Right lung (tissue), 10 donors: ENCODE measurements at places on chromosomes 5 and 9.

DNA sequence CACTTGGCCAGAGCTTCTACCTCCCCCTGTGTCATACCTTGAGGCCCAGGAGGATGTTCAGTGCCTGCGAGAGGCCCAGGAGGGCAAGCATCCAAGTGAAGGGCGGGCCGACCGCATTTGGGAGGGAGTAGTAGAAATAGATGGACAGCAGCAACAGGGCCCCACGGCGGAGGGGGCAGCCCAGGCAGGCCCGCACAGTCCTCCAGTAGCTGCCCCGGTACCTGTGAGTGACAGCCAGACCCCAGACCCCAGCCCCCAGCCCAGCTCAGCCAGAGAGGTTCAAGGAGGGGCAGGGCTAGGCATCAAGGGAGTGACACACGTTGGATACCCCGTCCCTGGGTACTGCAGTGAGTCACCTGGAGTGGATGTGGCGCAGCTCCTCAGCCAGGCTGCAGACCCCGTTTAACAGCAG is 1.4 kb downstream of the STING1 start:
- DNase-seq: no peak

DNA sequence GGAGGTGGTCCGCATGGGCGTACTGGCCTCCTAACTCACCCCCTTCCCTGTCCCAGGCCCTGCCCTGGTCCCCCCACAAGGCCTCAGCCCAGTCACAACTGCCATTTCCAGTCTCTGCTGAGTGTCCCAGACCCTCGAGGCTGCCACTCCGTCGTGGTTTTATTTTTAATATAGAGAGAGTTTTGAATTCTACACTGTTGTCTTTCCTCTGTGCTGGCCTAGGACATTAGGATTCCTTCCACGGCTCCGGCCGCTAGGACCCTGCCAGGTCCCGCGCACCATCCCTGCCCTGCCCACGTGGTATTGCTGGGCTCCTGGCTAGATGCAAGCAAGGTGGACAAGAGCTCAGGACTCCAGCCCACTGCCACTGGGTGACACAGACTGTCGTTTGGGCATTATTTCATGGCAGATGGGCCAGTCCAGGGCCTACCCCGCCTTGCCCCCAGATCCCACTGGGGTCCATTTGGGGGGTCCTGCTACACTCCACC is 53.3 kb downstream of the SAR1B start:
- DNase-seq: no peak

GRCh38 chr5:175681045-175681967 is 23.4 kb downstream of the HRH2 start:
- no peak for DNase-seq

DNA sequence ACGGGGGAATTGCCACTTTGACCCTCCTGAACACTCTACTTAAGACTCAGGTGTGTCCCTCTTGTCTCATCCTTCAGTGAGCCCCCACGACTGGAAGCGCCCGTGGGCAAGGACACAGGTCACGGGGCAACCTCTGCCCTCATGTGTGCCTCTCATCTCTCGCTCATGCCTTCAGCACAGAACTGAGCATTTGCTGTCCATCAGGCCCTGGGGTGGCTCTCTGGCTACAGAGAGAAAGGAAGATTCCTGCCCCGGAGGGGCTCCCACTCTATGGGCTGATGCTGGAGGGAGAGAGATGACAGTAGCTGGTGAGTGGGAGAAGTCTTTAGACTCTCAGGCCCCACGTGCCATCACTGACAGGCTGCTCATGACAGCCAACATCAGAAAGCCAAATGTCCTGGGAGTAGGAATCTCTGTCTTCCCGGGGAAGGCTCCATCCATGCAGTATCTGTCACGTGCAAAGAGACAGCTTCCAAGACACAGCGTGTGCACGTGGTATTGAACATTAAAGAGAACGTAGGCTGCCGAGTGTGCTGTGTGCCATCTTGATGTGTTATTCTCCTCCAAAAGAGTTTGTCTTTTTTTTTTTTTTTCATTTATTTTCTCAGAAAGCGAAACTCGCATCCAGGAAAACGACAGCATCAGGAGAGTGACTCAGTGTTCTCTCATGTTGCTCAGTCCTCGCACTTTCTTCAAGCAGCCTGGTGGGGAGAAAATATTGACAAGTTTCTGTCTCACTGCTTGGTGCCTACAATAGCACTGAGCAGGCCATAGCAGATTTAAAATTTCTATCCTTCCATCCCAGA is 190.5 kb downstream of the GAS1 start:
- no peak for DNase-seq

DNA sequence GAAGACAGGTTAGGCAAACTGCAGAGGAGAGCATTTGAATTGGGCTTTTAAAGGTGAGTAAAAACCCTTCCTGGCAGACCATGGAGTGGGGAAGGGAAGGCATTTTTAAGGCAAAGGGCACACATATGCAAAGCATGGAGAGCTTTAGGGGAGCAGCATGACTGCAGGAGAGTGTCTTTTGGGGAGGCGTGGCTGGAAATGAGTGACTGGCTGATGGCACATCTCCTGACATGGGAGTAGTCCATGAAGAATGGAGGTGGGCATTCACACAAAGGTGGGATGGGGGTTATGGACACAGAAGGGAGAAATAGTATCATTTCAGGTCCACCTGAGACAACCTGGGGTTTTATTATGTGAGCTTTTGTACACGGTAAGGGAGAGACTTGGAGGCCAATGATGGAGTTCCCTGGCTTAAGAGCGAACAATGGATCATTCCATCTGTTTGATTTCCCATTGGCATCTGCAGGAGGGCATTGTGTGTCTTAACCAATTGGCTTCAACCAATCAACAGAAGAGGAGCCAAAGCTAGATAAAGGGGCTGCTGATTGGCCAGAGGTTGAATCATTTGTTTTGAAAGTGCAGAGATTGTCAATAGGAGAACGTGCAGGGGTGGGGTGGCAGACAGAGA is 2.1 kb downstream of the NSG2 start:
- no peak for DNase-seq

DNA sequence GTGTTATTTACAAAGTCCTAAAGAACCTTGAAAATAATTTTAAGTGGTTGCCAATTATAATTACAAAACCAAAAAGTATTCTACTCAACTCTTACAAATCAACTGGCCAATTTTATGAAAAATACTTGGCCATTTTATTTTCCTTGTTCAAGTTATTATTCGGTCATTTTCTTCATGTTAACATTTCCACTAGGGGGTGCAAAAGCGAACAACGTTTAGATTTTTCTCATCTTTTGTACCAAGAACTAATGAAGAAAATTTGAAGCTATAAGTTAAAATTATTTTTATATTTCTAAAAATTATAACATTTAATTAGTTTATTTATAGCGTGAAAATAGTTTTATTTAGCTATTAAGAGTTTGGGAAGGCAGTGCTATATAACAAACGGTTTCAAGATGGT is 1453.3 kb downstream of the MAT2B start:
- DNase-seq: no peak

GRCh38 chr9:13268469-13268868 is 11.0 kb downstream of the MPDZ start:
- DNase-seq: no peak

DNA sequence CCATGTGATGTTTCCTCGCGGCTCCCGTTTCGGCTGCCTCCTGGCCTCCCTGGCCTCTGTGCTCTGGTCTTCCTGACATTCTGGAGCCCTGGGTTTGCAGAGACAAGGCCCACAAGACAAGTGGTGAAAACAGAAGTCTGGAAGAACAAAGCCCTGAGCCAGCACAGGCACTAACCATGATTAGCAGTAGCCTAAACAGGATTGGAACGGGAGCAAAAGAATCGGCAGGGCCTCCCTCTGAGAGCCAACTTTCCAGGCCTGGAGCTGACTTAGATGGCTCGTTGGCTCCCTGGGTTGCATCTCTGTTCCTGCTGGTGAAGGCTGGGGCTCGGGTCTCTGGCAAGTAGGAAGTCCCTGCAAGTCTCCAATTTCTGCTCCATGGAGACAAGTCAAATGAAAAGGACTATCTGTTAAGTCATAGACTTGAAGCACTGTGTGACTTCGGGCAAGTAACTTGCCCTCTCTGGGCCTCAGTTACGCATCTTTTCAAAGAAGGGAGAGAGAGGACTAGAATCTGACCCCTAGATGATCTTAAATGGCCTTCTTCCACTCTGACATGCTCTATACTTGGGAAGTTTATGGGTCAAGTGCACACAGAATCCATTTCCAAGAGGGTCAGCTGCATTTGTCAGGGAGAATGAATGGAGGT is 3.3 kb downstream of the COL27A1 start:
- DNase-seq: no peak

DNA sequence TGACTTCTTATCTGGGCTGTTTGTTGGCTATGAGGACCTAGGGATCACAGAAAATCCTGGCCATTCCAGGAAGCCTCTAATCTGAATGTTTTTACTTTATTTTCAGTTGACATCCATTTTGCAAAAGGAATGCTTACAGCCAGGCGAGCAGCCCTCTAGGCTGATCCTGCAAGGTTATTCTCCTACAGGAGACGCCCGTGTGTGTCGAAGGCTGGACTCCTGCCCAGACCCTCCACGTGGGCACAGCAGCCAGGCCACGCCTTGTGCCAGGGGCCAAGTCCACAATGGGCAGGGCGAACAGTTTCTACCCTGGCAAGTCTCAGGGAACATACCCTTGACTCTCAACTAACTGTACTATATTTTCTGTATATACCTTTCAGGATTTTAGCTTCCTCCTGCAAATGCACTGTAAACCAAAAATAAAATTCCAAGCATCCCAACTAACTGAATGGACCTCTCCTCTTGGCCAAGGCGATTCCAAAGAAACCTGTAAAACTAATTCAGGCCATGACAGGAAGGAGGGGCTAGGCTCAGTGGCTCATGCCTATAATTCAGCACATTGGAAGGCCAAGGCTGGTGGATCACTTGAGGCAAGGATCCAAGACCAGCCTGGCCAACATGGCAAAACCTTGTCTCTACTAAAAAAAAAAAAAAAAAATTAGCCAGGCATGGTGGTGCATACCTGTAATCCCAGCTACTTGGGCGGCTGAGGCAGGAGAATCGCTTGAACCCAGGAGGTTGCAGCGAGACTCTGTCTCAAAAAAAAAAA is 5.7 kb downstream of the CMBL start:
- DNase-seq: no peak

GRCh38 chr9:97848480-97849237 is 4.4 kb upstream of the FOXE1 start:
- no peak for DNase-seq

GRCh38 chr9:98142182-98142907 is 23.3 kb upstream of the TRIM14 start:
- no peak for DNase-seq

DNA sequence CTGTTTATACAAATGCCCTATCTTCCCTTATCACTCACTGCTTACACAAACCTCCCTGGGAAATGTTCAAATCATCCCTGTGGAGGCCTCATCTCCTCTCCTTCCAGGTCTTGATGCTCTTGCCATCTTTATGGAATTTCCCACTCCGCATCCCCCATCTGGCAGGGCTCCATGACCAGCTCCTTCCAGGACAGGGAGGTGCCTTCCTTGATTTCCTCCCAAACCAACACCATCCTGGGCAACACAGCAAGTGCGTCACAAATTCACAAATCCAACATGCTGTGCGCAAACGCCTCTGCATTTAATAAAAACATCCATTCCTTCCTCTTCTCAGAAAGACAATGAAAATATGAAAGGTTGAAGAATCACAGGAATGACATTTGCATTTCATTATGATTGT is 51.7 kb downstream of the EPB41L4A start:
- no peak for DNase-seq

GRCh38 chr5:163463063-163463435 is 2.6 kb downstream of the HMMR start:
- no peak for DNase-seq

DNA sequence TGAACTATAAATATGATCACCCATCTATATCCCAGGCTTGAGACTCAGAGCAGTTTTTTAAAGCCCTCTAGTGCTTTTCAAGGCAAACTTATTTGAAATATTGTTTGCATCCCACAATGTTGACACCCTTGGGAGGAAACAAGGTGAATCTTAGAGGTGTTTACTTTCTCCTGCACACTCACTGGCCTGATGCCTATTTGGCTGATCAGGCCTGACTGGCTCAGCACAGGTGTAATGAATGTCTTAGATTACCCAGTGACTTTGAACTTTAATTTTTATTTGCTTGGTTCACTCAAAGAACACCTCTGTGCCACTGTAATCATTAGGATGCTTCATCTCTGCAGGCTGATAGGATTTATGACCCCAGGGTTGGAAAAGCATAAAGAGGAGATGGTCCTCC is 158.3 kb downstream of the KCTD16 start:
- no peak for DNase-seq

DNA sequence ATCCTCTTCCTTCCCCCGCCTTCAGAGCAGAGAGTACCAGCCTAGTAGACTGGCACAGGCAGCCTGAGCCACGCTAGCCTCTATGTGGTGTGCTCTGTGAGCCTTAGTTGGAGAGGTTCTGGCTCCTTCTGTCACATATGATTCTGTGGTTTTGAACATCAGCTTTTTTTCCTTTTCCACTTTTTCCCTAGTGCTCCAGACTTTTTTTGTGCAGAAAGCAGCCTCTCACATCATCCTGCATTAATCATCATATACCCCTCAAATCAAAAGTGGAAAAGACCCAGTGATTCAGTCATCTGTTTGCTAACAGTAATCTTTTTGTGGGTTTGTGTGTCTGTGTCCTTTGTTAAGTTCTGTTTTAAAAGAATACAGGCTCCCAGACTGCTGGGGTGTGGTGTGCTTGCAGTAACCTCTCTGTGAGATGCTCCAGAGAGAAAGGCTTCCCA is 663.9 kb upstream of the RGMB start:
- DNase-seq: no peak

DNA sequence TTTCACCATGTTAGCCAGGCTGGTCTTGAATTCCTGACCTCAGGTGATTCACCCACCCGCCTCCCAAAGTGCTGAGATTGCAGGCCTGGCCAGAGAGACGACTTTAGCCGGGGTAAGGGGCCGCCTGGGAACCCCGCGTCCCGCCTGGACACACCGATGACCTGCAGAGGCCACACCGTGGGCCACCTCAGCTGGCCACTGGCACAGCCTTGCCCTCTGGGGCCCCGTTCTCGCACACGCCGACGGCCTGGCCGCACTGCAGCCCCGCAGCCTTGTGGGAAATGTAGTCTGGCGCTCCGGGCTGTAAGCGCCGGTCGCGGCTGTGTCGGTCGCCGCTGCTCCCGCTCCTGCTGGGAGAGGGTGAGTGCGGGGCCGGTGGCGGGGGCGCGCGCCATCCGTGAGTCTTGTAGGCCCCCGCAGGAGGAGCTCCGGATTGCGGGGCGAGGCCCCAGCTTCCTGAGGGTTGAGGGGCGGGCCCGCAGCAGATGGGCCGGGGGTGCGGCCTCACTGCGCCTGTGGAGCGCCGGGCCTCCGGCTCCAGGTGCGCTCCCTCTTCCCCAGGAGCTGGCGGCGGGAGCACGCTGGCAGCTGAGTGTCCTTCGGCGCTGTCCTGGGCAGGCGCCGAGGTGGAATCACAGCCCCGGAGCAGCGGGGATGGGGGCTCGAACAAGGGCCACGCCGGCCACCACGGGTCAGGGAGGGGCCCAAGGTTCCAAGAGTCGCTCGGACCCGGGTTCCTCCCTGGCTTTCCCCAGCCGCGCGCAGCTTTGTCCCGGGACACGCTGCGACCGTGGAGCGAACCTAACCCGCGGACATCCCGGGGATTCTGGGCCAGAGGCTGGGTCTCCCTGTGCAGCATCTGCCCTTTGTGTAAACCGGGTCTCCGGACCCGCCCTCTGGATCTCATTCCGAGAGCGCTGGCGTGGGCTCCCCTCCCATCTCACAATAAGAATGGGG is at the start of gene ZFP2:
ZFP2 (plus strand) TSS at position 299 of the 957 bp plus-strand sequence. CDS start 35,401 bp downstream, outside the sequence.
- DNase-seq: peak; percentile 70
